ENCODE measurements at places on chromosomes 6 and 20. TPM values are rescaled to one million over a fixed set of nuclear protein-coding genes. Genes with fewer than 3 reads are reported as not detected.

SRF gene
- total RNA-seq, result 21.4 TPM

TREM1 gene
- total RNA-seq, result 0.66 TPM

SLC26A8 gene
- total RNA-seq, result not detected

IL17F gene
- total RNA-seq, result not detected

ZHX3 gene
- total RNA-seq, result 64.6 TPM

C4B gene
- 6.0 TPM for total RNA-seq

HCRTR2 gene
- total RNA-seq, result not detected

FUCA2 gene
- 67.4 TPM for total RNA-seq

NTSR1 gene
- 3.1 TPM for total RNA-seq

PSORS1C1 gene
- total RNA-seq, result 1.00 TPM

ANKEF1 gene
- 1.9 TPM for total RNA-seq

C20orf204 gene
- total RNA-seq, result 1.2 TPM

CLVS2 gene
- total RNA-seq, result 0.12 TPM

C20orf144 gene
- 0.11 TPM for total RNA-seq

PI3 gene
- total RNA-seq, result not detected
